ENCODE measurements at places on chromosomes 7 and 10.

GRCh38 chr10:49448924-49449323, 53.0 kb upstream of the DRGX start:
- DNase-seq, result no peak

- DNase-seq, result no peak
These were observed 25.7 kb upstream of the AGFG2 start for GRCh38 chr7:100513212-100513810.

DNA sequence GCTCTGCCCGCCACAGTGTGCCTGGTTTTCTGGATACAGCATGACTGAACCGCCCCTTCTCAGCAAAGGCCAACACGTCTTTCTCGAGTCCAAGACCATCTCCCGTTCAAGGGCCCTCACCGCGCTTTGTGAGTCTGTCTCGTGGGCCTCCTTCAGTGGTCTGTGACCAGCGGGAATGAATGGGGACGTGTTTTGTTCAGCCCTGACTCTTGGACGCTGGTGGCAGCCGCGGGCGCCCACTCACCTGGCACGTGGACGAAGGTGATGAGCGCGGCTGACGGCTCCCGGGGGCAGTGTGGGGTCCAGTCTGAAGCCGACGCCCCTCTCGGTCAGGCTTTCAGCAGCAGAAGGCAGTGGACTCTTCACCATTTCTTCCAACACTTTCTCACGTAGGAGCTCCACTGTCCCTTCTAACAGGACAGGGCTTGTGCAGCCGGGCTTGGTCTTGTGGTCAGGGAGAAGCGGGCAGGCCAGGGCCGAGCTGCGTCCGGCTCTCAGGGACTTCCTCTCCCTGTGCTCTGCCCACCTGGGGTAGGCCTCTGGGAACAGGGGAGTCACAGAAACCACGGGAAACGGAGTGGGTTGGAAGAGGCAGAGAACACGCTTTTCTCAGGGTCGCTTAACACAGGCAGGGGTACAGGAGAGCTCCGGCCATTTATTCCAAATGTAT, 30.4 kb downstream of the AMZ1 start:
- no peak for DNase-seq

DNA sequence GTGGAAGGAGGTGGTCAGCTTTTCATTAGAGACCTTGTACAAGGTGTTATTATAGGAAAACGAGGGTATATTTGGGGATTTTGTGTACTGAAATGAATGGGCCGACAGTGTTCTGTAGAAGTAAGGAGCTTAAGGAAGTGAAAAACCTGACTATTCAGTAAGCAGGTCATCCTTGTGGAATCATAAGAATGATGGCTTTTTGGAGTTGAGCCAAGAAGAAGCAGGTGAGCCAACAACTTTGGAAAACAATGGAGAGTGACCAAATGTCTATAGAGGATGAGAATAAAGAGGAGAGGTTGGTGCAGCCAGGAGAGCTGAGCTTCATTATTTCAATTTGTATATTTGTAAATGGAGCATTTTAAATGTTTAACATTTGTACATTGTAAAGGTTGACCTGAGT, 595.7 kb downstream of the CCSER2 start:
- no peak for DNase-seq

GRCh38 chr7:767941-768731, 41.1 kb upstream of the PRKAR1B start:
- no peak for DNase-seq

DNA sequence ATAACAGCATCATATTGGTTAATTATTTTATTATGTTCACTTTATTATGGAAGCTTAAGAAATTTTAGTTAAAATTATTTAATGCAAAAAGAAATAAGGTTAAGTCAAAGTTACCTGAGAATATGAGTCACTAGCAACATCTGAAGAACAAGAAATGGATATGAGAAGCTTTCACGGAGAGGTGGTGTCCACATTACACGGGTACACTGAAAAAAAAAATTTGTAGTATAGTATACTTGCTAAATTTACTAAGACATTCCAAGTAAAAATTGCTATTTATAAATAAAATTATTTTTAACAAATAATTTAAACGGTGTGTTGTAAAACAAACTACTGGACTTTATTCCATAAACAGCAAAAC, 63.9 kb downstream of the DPY19L1 start:
- no peak for DNase-seq

DNA sequence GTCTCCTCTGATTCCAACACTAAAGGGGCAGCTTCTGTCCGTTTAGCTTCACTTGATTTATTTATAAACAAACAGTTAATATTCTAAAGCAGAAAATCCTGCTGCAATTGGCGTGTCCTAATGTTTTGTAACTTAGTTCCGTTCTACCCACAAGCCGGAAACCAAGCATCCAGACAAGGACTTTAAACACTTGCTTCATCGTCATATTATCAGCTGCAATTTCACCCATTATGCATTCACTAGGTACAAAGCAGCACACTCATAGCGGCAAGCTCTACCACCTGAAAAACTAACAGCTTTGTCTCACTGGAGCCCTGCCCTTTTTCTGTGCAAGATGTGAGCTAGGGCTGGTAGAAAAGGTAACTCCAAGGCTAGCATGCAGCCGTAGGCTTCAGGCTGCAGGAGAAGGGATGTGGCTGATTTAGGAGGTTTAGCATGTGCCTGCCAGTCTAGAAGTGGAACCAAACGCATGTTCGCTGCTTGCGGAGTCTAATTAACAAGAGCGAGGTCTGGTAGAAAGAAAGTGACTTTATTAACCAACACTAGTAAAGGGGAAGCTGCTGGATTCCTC, 43.7 kb upstream of the BPGM start:
- no peak for DNase-seq
